ENCODE measurements at places on chromosomes 11 and 22. TPM values are rescaled to one million over a fixed set of nuclear protein-coding genes. Genes with fewer than 3 reads are reported as not detected.

Gene EIF3D
- 197 TPM for total RNA-seq

Gene GAL
- 1.1 TPM for total RNA-seq

Gene NTM
- total RNA-seq: 13.2 TPM

Gene KCNJ5
- total RNA-seq: 0.14 TPM

Gene CHST1
- total RNA-seq: 1.1 TPM

Gene LIPT2
- total RNA-seq: 9.6 TPM

Gene SLC17A6
- 1.4 TPM for total RNA-seq

Gene ATP6V1E1
- total RNA-seq: 63.9 TPM

Gene RIMBP3C
- total RNA-seq: 1.4 TPM

DNA sequence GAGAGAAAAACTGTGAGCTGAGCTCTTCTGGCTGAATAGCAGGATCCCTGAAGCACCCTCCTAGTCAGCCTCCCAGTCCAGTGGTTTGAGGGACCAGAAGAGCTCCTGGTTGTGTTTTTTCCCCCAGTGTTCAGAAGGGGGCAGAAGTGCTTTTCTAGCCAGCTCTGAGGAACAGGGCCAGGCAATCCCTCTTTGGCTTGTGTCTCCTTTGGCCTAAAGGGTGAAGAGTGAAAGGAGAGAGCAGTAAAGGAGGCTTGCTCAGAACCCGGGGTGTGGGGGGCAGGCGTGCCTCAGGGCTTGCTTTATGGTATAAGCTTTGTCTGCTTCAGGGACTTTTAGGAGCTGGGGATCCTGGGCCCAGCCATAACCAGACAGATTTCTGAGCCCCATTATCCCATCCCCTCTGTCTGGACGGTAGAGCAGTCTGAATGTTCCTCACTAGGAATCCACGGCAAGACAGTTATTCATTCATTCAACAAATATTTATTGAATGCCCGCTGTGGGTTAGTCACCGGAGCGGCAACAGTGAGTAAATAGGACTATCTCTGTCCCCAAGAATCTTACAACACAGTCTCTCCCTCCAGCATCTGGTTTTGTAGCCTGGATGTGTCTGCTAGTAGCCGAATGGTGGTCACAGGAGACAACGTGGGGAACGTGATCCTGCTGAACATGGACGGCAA, 14.5 kb downstream of the ACP2 start:
- H3K36me3 ChIP-seq: peaks cover 4% of the 10 kb centered on the region
- peaks cover 4% of the 10 kb centered on the region for H3K27me3 ChIP-seq
- peak overlapping the region; percentile 83 for H3K27ac ChIP-seq
- no peak overlapping the region for H3K4me3 ChIP-seq

DNA sequence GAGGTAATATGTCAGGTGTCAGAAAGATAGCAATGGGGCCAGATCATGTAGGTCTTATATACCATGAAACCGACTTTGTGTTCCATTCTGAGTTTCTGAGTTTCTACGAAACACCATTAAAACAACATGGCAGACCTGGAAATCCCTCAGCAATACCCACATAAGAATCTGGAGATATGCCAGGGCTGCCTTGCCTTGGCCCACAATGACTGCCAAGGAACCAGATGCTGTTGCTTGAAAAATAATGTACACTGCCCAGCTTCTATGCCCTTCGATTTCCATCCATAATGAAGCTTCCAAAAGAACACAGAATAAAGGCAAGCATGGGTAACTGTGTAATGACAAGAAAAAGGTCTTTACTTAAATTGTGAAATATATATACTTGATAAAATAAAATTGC, 277.4 kb downstream of the SOX6 start:
- no peak overlapping the region for H3K4me3 ChIP-seq
- DNase-seq: no peak
- H3K4me1 ChIP-seq: peaks cover 33% of the 10 kb centered on the region
- H3K36me3 ChIP-seq: peaks cover 22% of the 10 kb centered on the region

DNA sequence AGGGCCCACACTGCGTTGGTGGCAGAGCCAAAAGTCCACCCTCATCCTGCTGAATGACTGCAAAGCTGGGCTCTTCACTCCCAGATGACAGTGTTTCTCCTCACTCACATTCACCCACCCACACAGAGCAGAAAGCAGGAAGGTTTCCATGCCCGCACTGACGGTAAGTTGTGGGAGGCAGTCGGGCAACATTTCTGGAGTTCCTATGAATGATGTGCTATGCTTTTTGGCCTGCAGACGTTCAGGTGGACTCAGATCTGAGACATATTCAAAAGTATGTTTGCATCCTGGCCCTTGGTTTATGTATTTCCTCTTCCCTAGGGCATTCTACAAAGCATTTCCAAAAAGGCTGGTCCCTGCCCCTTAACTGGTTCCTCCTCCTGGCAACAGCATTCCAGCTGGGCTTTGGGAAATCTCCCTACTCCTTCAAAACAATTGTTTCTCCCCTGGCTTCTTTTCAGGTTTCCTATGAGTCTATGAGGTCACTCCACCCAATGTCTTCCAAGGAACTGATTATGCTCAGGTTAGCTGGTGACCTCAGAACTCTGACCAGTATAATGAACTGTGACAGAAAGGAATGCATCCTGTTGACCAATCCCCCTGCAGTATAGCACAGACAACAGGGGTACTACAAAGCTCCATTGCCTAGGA, 36.4 kb downstream of the PACSIN2 start:
- no peak for DNase-seq
- peak overlapping the region; percentile 1 for H3K27ac ChIP-seq
- H3K4me1 ChIP-seq: peaks cover 24% of the 10 kb centered on the region

GRCh38 chr22:43432883-43433415, 21.1 kb downstream of the MPPED1 start:
- no peaks in the 10 kb centered on the region for H3K36me3 ChIP-seq
- no peaks in the 10 kb centered on the region for H3K4me1 ChIP-seq
- no peak for DNase-seq
- H3K4me3 ChIP-seq: no peak overlapping the region
- peaks cover 31% of the 10 kb centered on the region for H3K27me3 ChIP-seq
- no peak overlapping the region for H3K27ac ChIP-seq

GRCh38 chr11:35318977-35319925, 100.1 kb downstream of the SLC1A2 start:
- peaks cover 3% of the 10 kb centered on the region for H3K4me1 ChIP-seq
- no peaks in the 10 kb centered on the region for H3K36me3 ChIP-seq
- no peaks in the 10 kb centered on the region for H3K27me3 ChIP-seq
- no peak for DNase-seq
- no peak overlapping the region for H3K4me3 ChIP-seq
- H3K27ac ChIP-seq: no peak overlapping the region

- H3K4me3 ChIP-seq: no peak overlapping the region
- H3K27ac ChIP-seq: no peak overlapping the region
- H3K4me1 ChIP-seq: peaks cover 18% of the 10 kb centered on the region
- no peak for DNase-seq
These were observed 66.9 kb downstream of the ALX4 start for GRCh38 chr11:44243086-44243485.

- no peaks in the 10 kb centered on the region for H3K27me3 ChIP-seq
- H3K4me3 ChIP-seq: no peak overlapping the region
- no peak for DNase-seq
- no peaks in the 10 kb centered on the region for H3K36me3 ChIP-seq
- H3K4me1 ChIP-seq: no peaks in the 10 kb centered on the region
These were observed 17.4 kb upstream of the CREB3L1 start for GRCh38 chr11:46259971-46260560.

- H3K36me3 ChIP-seq: peaks cover 4% of the 10 kb centered on the region
- H3K27me3 ChIP-seq: no peaks in the 10 kb centered on the region
- no peak for DNase-seq
- peaks cover 51% of the 10 kb centered on the region for H3K4me1 ChIP-seq
These were observed 483.0 kb downstream of the MN1 start for GRCh38 chr22:27318516-27318915.

DNA sequence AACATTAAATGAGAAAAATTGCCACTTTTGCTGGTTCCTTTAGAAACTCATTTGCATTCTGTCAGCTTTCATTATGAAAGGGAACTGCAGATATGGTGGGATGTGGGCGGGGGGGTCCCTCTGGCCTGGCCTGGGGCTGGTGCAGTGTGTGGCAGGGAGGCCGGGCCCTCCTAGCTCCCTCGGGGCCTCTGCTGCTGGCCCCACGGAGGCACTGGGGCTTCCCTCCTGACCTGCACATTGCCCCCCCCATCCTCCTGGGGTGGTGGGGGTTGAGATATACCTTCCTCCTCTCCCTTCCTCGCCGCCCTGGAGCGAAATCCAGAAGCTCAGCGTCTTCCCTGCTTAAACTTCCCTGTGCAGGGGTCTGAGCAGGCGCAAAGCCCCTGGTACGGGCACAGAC, 1005.9 kb downstream of the BRD1 start:
- H3K27ac ChIP-seq: no peak overlapping the region
- no peak overlapping the region for H3K4me3 ChIP-seq
- no peaks in the 10 kb centered on the region for H3K36me3 ChIP-seq
- DNase-seq: no peak
- peaks cover 12% of the 10 kb centered on the region for H3K4me1 ChIP-seq

DNA sequence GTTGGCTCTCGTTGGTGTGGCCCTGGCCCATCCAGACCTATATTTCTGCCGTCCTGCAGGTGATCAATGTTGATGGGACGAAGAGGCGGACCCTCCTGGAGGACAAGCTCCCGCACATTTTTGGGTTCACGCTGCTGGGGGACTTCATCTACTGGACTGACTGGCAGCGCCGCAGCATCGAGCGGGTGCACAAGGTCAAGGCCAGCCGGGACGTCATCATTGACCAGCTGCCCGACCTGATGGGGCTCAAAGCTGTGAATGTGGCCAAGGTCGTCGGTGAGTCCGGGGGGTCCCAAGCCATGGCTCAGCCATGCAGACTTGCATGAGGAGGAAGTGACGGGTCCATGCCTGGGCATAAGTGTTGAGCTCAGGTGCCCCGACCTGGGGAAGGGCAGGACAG, 57.1 kb upstream of the PPP6R3 start:
- H3K4me3 ChIP-seq: no peak overlapping the region
- H3K27ac ChIP-seq: no peak overlapping the region
- no peaks in the 10 kb centered on the region for H3K4me1 ChIP-seq
- peaks cover 8% of the 10 kb centered on the region for H3K36me3 ChIP-seq
- DNase-seq: no peak

GRCh38 chr11:63614136-63614671, at the start of gene PLAAT3:
Gene PLAAT3 (minus strand): TSS chr11:63614433. CDS start chr11:63614014, 419 bp downstream.
- peaks cover 22% of the 10 kb centered on the region for H3K4me1 ChIP-seq
- no peak within 1 kb of the TSS for H3K27ac ChIP-seq
- H3K36me3 ChIP-seq: no peaks in the 10 kb centered on the region
- H3K27me3 ChIP-seq: peaks cover 59% of the 10 kb centered on the region
- peak within 1 kb of the TSS; percentile 84 for H3K4me3 ChIP-seq
- peak; percentile 45 for DNase-seq

DNA sequence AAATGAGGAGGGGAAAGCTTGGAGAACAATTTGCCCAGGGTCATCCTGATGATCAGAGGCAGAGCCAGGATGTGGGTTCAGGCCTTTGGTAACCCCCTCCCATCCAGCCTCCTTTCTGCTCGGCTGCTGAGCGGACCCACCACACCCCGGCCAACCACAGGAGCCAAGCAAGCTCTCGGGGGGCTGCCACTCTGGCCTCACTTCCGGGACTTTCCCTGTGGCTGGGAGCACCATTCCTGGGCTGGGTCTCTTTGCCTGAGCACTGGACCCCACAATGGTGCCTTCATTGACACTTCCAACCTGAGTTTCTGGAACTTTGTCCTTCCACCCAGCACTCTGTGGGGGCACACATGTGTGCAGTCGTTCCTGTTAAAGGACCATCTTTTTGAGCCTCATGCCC, 9.8 kb downstream of the TOP3B start:
- H3K27me3 ChIP-seq: no peaks in the 10 kb centered on the region
- H3K36me3 ChIP-seq: peaks cover 5% of the 10 kb centered on the region
- no peak for DNase-seq
- H3K4me1 ChIP-seq: no peaks in the 10 kb centered on the region
- no peak overlapping the region for H3K4me3 ChIP-seq

DNA sequence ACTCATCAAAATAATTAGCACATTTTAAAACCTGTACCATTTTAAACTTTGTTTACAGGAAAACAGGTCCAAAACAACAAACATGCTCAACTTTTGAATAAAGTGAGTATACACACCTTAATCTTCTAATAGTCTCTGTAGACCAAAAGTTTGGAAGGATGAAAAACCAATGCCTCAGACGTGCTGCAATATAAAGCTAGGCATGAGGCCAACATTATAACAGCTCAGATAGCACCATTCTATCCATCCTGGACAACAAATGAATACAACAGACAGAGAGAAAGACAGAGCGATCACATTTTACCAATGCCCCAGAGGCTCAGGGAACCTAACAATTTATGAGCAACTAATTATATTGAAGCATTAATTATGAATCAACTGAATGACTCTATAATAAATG, 77.0 kb downstream of the PAK1 start:
- no peak overlapping the region for H3K27ac ChIP-seq
- H3K36me3 ChIP-seq: no peaks in the 10 kb centered on the region
- H3K4me1 ChIP-seq: no peaks in the 10 kb centered on the region
- H3K4me3 ChIP-seq: no peak overlapping the region

DNA sequence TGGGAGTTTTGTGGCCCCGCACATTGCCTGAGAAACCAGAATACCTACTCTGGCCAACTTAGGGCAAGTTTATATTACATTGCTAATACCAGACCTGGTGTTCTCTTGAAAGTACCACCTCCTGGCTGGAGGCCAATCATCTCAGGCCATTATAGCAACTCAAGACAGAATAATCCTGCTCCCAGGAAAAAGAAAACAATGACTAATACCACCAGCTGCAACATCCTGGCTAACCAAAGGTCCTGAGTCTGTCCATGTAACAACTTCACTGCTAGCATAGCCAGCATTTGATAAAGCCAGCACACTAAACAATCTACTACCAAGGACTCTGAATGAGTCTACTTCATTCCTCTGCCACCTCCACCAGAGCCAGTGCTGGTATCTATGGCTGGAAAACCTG, 1298.7 kb upstream of the CNTN5 start:
- H3K27me3 ChIP-seq: no peaks in the 10 kb centered on the region
- no peak overlapping the region for H3K27ac ChIP-seq
- no peak for DNase-seq

GRCh38 chr11:112322173-112322790, 61.6 kb upstream of the PLET1 start:
- DNase-seq: no peak
- H3K36me3 ChIP-seq: no peaks in the 10 kb centered on the region
- peaks cover 3% of the 10 kb centered on the region for H3K27me3 ChIP-seq

All from neural crest cell (in vitro differentiated cells).